ENCODE measurements at places on chromosomes 1 and 21.

GRCh38 chr1:89041119-89041641 is 18.5 kb upstream of the GBP3 start:
- DNase-seq, result peak; percentile 86

GRCh38 chr1:110605901-110606656 is at the start of gene KCNA2:
KCNA2 (minus strand) TSS chr1:110606358; CDS start chr1:110604782, 1,576 bp downstream.
- no peak for DNase-seq

DNA sequence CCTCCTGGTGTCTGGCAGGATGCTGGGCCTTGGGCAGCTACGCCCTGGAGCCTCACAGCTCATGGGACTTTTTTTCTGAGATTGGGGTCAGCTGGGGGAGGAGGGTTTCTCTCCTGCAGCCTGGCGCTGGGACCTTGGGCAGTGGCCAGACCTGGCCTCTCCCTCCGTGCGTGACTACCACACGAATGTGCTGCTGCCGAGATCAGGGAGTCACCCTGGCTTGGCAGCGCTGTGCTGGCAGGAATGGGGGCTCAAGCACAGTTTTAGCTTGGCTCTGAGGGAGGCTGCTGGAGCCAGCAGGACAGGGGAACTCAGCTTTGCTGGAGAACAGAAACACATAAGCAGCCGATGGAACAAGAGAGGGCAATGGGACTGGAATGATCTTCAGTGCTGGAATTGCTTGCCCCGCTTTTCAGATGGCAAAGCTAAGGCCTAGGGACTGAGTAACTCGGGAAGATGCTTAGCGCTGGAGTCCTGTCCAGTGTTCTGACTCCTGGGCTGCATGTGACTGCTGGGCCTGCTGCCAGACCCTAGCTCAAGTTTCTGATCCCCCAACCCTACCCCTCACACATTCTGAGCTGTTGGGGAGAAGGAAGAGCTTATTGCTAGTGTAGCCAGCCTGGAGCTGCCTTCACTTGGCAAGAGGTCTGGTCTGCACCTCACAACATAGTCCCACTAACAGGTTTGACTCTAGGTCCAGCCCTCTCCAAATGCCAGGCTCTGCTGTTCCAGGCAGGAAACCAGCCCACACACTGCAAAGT is 69.9 kb downstream of the NAV1 start:
- DNase-seq, result no peak

GRCh38 chr1:9957726-9958125 is 14.5 kb downstream of the NMNAT1 start:
- DNase-seq, result no peak

- DNase-seq, result no peak
Observed at GRCh38 chr21:22585558-22585957, 1587.3 kb downstream of the NCAM2 start.

DNA sequence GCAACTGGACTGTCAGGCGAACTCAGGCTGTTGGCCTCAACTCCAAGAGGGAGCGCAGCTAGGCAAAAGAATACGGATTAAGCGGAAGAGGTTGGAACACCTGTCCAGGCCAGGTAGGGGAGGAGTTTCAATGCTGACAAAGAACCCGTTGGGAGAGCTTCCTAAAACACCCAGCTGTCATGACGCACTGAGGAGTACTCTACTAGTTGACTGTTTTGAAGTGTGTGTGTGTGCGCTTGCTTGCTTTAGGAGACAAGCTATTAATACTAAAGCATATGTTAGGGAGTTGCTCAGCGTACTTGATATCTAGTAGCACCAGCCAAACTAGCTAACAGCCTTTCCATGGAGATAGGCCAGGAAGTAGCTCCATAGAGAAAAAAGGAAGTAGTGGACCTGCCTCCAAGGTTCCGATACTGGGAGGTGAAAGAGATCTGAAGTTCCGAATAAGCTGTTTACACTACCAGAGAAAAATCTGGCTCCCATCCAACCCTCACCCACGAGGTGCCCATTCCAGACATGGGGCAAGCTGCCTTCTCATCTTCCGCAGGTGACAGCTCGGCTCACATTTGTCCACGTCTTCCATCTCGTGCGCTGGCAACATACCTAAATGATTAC is 974 bp upstream of the FNBP1L start:
- no peak for DNase-seq

DNA sequence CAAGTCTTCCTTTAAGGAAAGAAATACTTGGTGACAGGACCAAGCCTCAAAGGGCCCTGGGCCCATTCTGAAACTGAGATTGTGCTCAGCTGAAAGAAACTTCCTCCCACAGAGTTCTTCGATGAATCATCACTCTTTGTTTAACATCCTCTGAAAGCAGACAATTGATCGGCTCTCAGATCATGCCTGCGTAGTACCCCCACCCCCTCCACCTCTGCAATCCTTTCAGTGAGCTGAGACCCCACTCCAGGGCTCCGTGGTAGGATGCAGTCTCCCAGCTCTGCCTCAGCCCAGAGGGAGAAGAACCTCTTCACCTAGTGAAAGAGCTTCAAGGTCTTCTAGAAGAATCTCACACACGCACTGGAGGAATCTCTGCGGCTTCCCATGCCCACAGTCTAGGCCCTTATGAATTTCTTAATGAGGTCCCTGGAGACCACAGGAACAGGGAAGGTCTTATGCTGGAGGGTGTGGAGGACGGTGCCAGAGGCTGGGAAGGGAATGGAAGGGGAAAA is 104.9 kb upstream of the SOD1 start:
- DNase-seq, result peak; percentile 58

- no peak for DNase-seq
Observed at GRCh38 chr1:201324821-201325677, 41.7 kb downstream of the PKP1 start.

DNA sequence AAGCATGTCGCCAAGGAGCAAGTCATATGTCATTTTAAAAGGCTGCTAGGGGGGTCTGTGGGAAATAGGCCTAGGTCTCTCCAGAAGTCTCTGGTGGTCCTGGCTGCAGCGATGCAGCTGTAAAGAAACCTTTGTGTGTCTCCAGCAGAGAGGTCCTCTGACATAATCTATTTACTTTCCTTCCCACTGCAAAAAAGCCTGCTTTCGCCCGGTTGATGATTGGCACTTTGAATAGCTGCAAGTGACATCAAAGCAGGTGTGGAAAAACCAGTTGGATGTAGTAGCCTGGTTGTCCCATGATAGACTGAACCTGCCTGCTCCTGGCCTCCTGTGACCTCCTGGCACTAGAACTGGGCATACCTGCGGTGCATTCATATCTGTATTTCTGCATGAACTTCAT is 13.8 kb downstream of the RASSF5 start:
- no peak for DNase-seq

GRCh38 chr1:8525216-8525557 is 207.3 kb downstream of the SLC45A1 start:
- no peak for DNase-seq

DNA sequence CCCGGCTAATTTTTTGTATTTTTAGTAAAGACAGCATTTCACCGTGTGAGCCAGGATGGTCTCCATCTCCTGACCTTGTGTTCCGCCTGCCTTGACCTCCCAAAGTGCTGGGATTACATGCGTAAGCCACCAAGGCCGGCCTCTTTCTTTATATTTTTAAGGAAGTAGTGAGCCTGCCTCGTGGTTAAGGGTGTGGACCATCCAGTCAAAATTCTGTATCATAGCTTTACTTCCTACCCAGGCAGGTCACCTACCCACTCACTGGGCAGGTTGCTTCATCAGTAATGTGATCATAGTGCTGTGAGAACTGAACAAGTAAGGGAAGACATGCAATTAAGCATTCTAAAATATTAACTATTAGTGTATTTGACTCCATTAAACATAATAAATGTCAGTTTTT is 8.1 kb upstream of the ACOT7 start:
- DNase-seq, result no peak

GRCh38 chr1:30450148-30450817 is 273.1 kb downstream of the MATN1 start:
- DNase-seq, result no peak

DNA sequence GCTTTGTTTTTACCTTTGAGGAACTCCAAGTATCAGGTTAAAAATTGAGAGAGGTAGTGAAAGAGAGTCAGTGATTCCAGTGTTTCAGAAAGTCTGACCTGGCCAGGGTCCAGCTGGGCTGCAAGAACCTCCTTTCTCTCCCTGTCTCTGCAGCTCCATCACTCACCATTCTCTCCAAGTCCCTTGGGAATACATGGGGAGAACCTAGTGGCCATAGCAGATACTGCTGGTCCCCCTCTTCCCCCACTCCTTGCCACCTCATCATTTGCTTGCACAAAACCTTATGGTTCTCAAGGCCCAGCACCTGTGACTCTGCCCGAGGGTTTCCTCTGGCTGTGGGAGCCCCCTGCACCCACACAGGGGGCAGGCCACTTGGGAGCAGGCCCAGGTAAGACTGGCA is 279.5 kb downstream of the KIF26B start:
- no peak for DNase-seq

DNA sequence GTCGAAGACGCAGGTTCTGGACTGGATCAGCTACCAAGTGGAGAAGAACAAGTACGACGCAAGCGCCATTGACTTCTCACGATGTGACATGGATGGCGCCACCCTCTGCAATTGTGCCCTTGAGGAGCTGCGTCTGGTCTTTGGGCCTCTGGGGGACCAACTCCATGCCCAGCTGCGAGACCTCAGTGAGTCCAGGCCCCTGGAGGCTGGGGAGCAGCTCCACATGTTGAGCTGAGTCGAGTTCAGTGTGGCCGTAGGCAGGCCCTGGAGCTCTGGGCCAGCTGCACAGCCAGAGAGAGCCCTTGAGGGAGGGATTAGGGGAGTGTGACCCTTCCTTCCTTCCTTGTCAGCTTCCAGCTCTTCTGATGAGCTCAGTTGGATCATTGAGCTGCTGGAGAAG is 1.6 kb downstream of the ELF3 start:
- DNase-seq, result no peak

DNA sequence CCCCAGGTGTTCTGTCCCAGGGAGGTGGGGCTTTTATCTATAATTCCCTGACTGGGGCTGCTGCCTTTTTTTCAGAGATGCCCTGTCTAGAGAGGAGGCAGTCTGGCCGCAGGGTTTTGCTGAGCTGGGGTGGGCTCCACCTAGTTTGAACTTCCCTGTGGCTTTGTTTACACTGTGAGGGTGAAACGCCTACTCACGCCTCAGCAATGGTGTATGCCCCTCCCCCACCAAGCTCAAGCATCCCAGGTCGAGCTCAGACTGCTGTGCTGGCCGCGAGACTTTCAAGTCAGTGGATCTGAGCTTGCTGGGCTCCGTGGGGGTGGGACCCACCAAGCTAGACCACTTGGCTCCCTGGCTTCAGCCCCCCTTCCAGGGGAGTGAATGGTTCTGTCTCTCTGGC is 124.3 kb downstream of the CENPF start:
- no peak for DNase-seq

GRCh38 chr1:79738101-79738500 is 731.6 kb upstream of the ADGRL4 start:
- no peak for DNase-seq

- DNase-seq, result peak; percentile 74
Observed at GRCh38 chr1:206470692-206471414, 577 bp downstream of the IKBKE start.

GRCh38 chr1:1208713-1209433 is 2.5 kb upstream of the TNFRSF18 start:
- no peak for DNase-seq

DNA sequence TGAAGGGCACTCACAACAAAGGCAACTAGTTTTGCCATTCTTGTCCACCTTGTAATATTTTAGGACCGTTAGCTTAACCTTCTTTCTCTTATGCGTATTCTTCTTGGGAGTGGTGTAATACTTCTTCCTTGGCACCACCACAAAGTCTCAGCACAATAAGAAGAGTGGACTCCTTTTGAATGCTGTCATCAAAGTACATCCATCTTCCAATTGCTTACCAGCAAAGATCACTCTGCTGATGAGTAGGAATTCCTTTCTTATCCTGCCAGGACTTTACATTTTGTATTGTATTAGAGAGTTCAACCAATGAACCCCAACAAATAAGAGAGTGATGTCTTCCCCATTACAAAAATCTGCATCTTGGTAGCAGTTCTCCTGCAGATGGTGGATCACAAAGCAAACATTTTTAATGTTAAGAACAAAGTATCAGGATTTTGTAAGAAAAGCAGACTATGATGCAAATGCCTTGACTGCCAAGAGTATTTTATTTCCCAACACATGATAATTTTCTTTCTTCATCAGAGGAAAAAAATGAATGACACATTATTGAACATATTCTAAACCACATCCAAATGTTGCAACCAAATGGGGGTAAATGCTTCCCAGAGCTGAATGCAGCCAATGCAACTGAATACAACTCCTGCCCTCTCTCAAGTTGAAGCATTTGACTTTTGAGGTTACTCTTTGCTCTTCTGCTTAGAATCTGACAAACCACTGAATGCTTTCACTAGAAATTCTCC is 5.1 kb upstream of the ARNT start:
- DNase-seq, result no peak

DNA sequence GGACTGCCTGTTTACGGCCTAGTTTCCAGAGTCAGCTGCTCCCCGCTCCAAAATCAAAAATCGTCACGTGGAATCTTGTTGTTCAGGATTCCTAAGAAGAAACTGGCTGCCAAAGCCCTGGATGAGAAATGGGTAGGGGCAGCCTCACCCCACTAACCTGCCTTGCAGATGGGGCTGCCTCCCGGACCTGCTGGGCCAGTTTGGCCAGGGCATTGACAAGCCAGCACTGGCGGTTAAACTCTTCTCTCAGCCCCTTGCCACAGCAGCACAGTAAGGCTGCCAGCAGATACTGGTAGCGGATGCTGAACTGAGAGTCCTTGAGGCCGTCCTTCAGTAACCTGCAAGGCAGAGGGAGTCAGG is 31.6 kb upstream of the PPP1R15B start:
- DNase-seq, result no peak

GRCh38 chr1:35564037-35564883 is 6.7 kb downstream of the NCDN start:
- DNase-seq, result peak; percentile 84

- no peak for DNase-seq
Observed at GRCh38 chr1:13600762-13601453, 17.3 kb downstream of the PDPN start.

DNA sequence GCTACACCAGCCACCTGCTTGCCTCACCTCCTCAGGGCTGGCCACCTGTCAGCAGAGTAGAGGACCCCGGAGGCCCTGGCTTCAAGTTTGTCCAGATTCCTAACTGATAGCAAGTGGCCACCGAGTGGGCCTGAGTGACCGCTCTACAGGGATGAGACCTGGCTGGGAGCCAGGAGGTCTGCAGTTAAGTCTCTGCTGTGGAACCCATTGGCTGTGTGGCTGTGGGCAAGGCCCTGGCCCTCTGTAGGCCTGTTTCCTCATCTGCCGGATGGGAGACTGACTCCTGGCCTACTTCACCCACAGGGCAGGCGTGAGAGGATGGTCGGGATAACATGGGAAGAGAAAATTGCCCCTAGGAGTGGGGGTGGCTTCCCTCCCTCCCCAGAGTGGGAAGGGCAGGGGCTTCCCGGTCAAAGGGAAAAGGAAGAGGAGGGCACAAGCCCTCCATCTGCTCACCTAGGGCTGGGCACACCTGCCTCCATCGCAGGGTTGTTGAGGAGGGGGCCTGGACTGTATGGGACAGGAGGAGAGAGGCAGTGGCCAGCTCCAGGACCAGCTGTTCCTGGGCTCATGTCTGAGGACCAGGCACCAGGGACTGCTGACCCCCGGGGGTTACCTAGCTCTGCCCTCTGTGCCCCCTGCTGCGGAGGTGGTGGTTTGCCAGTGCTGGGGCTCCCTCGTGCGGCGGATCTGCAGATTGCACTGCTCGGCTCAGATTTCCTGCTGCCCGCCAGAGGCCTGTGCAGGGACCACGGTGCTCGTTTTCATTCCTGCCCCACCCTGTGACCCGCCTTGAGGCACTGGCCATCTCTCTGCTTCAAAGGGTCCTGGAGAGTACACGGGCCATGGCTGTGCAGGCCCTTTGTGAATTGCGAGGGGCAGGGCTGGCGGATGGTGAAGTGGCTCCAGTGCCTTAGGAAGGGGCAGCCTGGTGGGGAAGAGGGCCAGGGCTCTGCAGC is 9.1 kb upstream of the MTFR1L start:
- DNase-seq, result peak; percentile 73

- DNase-seq, result peak; percentile 89
Observed at GRCh38 chr1:202160377-202160940, at the start of gene PTPN7. PTPN7 (minus strand) TSS chr1:202160602; CDS start chr1:202159402, 1,200 bp downstream.

All from activated CD4-positive, alpha-beta T cell treated with anti-CD3 and anti-CD28 coated beads, Interleukin-2, Interleukin-4, amounts not matched to agents 100 ng/mL and 50 ng/mL, durations not matched to agents 16 hours and 8 hours (primary cell).